ENCODE measurements at places on chromosomes 11 and 22.
A peak's percentile ranks its signal among the peaks of the same experiment; 100 is the strongest.

GRCh38 chr11:61058583-61059259 is 43.6 kb upstream of the CD5 start:
- DNase-seq: no peak

DNA sequence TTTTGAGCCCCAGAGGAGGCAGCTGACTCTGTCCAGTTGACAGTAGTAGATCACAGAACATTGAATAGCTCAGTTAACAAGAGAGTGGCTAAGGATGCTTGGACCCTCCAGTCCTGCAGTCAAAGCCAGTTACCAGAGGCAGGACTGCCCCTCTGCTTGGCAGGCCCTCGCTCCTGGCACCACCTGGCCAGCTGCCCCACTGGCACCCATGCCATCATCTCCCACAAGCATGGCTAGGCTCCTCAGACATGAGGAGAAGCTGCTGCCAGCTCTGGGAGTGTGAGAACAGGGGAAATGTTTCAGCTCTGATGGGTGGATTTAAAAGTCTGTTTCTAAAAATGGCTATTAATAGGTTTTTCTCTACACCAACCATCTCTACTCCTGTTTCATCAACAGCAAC is 13.9 kb downstream of the ME3 start:
- DNase-seq: no peak

GRCh38 chr22:30266445-30267381 is at the start of gene OSM:
Gene OSM (minus strand): TSS chr22:30266851. CDS start chr22:30266799, 52 bp downstream.
- peak; percentile 39 for DNase-seq

DNA sequence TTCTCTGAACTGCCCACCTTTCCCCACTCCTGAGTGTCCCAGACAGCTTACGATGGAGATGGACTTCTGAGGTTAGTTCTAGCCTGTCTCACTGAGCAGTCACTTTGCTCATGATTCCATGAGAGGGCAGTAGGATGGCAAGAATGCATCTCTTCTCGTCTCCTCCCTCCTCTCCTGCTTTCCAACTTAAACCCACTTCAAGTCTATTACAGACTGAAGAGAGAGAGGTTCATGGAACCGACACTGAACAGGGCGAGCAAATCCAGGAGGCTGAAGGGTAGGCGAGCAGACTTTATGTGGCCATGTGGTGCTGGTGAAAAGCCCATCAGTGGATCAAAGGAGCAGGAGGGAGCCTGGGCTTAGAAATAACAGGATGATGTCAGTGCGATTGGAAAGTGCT is 38.6 kb downstream of the CEP164 start:
- DNase-seq: no peak

- no peak for DNase-seq
These were observed 9.2 kb downstream of the KCNC1 start for GRCh38 chr11:17743808-17744119.

DNA sequence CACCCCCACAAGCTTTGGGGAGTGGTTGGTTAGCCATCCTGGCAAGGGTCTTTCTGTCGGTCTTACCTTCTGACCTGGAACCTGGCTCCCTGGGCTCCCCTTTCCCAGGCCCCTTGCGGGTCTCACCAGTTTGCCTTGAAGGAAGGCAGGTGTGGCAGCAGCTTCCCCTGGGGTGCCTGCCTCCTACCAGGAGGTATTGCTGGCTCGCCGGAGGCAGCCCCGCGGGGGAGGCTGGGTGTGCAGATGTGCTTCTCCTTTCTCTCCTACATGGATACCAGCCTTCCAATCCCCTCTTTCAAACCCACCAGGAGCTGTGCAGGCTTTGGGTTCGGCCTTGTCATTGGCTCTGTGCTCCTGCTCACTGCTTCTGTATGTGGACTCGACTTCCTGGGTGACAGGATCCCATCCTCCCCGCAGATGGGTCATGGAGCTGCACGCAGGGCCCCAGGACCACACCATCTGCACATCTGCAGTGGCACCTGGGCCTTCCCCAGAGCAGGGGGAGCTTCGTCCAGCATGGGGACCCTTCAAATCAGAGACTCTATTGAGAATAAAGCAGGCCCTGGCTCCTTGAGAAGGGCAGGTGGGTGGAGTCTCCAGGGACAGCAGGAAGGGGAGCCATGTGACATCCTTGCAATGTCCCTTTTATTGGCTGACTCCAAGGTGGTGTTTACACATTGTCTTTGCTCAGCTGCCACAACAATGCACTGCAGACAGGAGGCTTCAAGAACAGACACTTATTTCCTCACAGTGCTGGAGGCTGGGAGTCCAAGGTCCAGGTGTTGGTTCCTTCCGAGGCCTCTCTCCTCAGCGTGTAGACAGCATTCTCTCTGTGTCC is 592.0 kb downstream of the BRD1 start:
- no peak for DNase-seq

- no peak for DNase-seq
These were observed 6.9 kb upstream of the B3GNT6 start for GRCh38 chr11:77027275-77027674.

DNA sequence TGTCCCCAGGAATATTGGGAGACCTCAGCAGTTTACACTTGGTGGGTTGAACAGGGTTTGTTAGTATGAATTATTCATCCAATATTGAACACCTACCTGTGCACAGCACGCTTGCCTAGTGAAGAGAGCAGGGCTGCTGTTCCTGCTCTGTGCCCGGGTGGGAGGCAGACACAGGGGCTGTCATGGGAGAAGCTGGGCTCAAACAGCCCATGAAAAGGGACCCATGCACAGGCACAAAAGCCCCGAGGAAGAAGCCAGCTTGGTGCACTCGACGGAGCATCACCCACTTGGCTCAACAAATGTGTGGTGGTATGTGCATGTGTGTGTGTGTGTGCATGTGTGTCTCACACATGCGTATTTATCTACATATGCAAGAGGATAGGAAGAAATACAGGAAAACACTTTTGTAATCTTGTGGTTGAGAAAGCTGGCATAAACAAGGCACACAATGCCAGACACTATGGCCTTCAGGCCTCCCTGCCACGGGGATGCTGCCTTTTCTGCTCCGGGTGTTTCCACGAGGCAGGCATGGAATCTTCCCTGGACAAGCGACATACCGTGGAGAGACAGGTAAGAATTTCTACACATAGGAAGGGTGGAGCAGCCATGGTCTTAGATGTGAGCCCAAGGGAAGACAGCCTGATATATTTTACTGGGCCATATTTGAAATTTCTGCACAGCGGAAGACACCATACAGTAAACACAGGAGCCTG is 5.0 kb upstream of the APOBEC3A start:
- DNase-seq: no peak

DNA sequence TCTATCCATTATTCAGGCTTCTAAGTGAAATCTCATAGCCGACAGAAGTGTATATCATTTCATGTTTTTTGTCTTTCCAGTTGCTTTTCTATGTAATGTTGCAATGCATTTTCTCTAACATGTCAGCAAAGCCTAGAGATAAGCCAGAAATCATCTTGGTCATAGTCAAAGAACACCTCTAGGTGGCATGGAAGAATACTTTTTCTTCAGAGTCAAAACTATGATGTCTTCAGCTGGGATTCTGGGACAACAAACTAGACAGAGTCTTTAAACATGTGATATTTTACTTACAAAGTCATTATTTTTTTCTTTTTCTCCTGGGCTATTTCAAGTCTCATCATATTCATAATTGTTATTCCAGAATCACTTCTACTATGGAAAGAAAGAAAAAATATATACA is 4.4 kb downstream of the GAS2 start:
- DNase-seq: no peak

GRCh38 chr22:36425977-36426523 is 38.3 kb upstream of the MYH9 start:
- no peak for DNase-seq

- no peak for DNase-seq
These were observed 43.9 kb downstream of the RELT start for GRCh38 chr11:73420136-73420535.

GRCh38 chr11:130469181-130469580 is 20.7 kb downstream of the ADAMTS15 start:
- DNase-seq: no peak

- no peak for DNase-seq
These were observed 9.4 kb downstream of the SLC5A12 start for GRCh38 chr11:26712497-26712896.

- no peak for DNase-seq
These were observed 699.1 kb downstream of the KCNA4 start for GRCh38 chr11:29317694-29318093.

- DNase-seq: no peak
These were observed 15.9 kb upstream of the NFRKB start for GRCh38 chr11:129911298-129911697.

DNA sequence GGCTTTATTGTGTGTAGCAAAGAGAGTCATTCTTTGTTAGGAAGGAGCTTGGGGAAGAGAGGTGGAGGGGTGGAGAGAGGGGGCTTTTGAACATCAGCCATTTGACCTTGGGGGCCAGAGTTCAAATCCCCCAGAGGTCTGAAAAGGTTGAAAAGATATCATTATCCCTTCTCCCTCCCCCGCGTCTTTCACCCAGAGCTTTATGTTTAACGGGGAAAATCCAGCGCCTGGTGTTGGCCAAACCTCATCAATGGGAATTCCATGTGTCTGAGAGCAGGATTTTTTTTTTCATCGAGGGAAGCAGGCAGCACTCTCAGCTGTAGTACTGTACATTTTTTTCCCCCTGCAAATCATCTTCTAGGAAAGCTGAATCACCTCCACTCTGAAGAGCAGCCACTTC is 122.4 kb upstream of the HSD17B12 start:
- no peak for DNase-seq

GRCh38 chr11:59189986-59190385 is 18.1 kb downstream of the DTX4 start:
- no peak for DNase-seq

- DNase-seq: no peak
These were observed 65.6 kb downstream of the CECR2 start for GRCh38 chr22:17434856-17435255.

- no peak for DNase-seq
These were observed 772 bp downstream of the SBF1 start for GRCh38 chr22:50473855-50474671.

DNA sequence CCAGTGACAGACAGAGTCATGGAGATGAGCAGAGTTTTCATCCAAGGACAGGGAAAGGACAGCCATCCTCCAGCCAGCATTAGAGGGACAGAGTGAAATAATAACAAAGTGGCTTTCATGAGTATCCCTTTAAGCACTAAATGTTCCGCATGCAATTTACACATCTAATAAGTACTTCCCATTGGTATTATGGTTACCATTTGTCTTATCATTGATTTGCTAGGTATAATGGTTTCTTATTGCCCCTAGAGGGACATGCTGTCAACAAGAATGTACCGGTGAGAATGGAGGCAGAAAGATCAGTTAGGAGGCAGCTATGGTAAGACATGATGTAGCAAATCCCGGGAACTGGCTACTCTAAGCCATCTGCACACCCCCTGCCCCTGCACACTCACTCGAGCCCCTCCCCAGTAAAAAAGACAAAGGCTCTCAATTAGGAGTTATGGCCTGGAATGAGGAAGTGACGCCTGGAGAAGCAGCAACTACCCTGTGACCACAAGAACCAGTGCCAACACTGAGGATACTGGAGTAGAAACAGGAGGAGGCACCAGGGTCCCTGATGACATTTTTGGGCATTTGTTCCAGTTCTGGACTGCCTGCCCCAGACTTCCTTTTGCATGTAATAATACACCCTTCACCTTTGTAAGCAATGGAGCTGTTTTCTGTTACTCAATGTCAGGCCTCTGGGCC is 30.2 kb upstream of the HMGXB4 start:
- no peak for DNase-seq

GRCh38 chr11:134658481-134659225 is 246.6 kb upstream of the B3GAT1 start:
- DNase-seq: no peak

Data from stimulated activated CD8-positive, alpha-beta memory T cell treated with anti-CD3 and anti-CD28 coated beads, Interleukin-4, amount 100 ng/mL, for 1 hour (primary cell).